Fibroblast of lung (primary cell): ENCODE measurements at places on chromosomes 6 and 20. TPM values are rescaled to one million over a fixed set of nuclear protein-coding genes. Genes with fewer than 3 reads are reported as not detected.

The PTPRT gene
- not detected in 2 replicates for polyA plus RNA-seq

The OLIG3 gene
- polyA plus RNA-seq = not detected in 2 replicates

The PIM1 gene
- polyA plus RNA-seq = 13.4 and 13.8 TPM in 2 replicates

The PSORS1C1 gene
- 0.40 and 0.41 TPM in 2 replicates for polyA plus RNA-seq

The TRIM15 gene
- not detected in 2 replicates for polyA plus RNA-seq
